ENCODE measurements at places on chromosomes 7 and 10.

GRCh38 chr10:62306663-62307062 lies 38.0 kb upstream of the RTKN2 start:
- DNase-seq, result no peak

DNA sequence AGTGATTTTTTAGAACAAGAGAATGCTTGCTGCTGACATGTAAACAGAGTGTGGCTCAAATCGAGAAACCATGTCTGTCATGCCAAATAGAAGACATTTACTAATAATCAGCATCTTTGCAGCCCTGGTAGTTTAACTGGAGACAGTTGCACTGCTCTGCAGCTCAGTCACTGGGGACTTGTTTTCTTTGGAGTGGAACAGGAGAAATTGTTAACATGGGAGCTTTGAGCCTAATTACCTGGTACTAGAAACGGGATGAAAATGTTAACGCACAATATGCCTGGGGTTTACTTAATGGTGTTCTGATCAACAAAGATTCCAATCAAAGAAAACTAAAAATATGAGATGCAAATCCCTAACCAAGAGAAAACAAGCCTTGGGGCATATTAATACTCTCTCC lies 153.5 kb downstream of the NRP1 start:
- DNase-seq, result no peak

GRCh38 chr7:97015279-97015678 lies 9.4 kb downstream of the DLX5 start:
- DNase-seq, result no peak

GRCh38 chr7:19530261-19530660 lies 178.6 kb downstream of the POLR1F start:
- DNase-seq, result no peak

- no peak for DNase-seq
Observed at GRCh38 chr7:34057956-34058355, 152.6 kb downstream of the BMPER start.

DNA sequence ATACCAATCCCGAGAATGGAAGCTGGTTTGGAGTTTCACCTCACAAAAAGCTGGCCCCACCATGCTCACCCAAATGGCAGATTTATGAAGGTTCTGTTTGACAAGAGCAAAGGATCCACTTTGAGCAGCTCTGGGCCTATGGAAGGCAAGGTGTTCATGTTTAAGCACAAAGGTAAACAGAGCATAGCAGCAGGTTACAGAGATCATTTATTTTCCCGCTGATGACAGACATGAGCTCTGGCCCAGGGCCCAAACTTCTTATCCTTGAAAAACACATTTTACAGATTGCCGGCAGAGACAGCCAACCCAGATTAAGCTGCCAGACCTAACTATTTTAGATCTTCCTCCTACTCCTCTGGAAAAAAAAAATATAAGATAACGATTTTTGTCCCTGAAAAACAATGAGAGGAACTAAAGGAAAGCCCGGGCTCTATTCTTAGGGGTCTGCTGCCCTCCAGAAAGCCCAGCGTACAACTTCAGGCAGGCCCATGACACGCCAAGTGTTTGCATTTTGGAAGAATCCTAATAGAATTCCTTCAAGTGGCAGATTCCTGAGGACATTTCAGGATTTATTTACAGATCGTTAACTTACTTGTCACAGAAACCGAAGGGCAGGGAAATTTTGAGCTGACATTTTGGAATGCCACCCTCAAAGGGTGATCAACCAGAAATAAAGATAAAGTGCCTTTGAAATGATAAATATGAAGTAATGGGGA lies 40.0 kb downstream of the SYPL1 start:
- DNase-seq, result no peak

GRCh38 chr7:96649981-96650380 lies 59.7 kb downstream of the SEM1 start:
- peak; percentile 19 for DNase-seq

DNA sequence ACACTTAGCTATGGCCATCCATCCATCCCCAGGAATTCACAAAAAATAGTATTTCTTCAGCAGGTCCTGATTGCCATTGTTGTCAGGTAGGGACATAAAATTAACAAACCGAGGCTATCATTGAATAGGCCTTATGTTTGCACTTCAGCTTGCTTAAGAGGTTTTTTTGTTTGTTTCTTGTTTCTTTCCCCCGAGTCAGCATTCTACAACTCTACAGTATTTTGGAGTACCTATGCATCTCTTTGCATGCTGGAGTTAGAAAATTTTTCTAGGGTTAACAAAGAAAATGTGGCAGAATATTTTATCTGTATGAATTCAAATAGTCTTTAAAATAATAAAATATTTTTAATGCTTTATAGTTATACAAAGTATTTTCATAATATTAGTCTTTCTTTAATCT lies 26.3 kb downstream of the CHRM2 start:
- no peak for DNase-seq

- DNase-seq, result no peak
Observed at GRCh38 chr7:111730476-111731300, 168.4 kb upstream of the IMMP2L start.

DNA sequence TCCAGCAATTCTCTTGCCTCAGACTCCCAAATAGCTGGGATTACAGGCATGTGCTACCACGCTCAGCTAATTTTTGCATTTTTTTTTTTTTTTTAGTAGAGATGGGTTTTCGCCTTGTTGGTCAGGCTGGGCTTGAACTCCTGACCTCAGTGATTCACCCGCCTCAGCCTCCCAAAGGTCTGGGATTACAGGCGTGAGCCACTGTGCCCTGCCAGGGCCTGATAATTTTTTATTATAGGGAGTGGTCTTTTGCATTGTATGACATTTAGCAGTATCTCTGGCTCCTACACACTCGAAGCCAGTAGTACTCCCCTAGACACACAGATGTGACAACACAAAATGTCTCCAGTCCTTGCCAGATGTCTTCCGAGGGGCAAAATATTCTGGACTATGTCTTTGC lies 124.0 kb downstream of the DKK1 start:
- no peak for DNase-seq

- DNase-seq, result no peak
Observed at GRCh38 chr10:132400041-132400546, 3.1 kb downstream of the PWWP2B start.

DNA sequence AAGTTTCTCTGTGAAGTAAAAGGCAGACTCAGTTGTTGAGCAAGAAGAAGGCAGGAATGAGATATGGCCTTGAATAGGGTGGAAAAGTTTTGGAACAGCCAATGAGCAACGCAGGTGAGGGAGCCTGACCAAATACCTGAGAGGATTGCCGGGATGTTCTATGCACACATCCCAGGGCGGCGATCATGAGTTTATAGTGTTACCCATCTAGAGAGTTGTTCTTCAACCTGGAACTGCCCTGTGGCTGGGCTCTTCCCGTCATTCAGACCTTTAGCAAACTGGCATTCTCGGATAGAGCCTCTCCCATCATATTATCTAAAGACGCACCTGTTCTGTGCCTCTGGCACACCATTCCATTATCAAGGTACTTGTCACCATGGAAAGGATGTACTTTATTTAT lies 103.0 kb upstream of the KIF5B start:
- no peak for DNase-seq

- peak; percentile 63 for DNase-seq
Observed at GRCh38 chr10:34031400-34031799, 696.9 kb upstream of the NRP1 start.

- no peak for DNase-seq
Observed at GRCh38 chr7:49174396-49174795, 250.0 kb downstream of the CDC14C start.

DNA sequence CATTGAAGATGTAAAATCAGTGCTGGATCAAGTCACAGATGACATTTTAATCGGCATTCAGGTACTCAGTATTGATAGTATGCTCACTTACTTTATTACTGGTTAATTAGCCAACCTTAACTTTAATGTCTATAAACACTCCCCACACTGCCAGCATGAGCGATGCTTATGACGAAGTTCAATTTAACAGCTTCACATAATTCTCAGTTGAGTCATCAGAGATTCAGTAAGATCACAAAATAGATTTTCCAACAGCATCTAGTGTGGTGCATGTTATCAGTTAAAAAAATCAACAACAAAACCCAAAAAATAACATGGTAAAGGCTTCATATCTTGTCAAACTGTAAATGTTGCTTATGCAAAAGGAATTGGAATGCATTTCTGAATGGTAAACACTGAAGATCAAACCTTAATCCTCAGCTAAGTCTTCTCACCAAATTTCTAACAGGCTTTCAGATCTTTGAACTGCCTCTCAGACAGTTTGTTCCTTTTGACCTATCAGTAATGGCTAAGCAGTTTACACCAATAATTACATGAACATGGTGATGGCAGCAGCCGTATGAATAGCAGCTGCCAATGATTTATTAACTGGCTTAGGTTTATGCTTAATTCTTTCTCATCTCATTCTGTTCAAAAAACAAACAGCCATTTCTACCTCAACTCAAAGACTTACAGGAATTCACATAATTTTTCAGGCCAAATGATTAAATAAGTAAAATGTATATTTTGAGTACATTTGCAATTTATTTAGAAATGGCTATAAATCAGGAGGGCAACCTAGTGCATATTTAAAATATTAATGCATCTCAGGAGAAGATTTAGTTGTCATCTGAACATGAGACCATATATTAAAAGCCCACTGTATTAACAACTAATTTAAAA lies 98.5 kb downstream of the CABCOCO1 start:
- DNase-seq, result no peak

GRCh38 chr10:3935933-3936359 lies 150.9 kb upstream of the KLF6 start:
- DNase-seq, result no peak

DNA sequence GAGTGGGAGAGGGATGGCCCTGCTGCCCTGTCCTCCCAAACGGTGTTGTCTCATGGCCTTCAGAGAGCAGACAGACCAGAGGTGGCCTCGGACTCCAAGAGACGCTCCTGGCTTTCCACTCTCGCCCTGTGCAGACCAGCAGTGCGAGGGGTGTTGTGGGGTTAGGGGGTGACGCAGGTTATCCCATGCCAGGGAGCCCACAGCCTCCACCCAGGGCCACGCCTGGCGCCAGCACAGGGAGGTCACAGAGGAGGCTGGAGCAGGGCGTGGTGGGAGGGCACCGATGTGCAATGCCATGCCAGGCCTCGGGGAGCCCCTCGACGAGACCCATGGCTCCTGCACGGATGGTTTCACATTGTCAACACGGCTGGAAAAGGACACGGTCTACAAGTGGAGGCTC lies 52.1 kb downstream of the INPP5A start:
- no peak for DNase-seq

- no peak for DNase-seq
Observed at GRCh38 chr10:74882427-74882826, 56.0 kb downstream of the KAT6B start.

DNA sequence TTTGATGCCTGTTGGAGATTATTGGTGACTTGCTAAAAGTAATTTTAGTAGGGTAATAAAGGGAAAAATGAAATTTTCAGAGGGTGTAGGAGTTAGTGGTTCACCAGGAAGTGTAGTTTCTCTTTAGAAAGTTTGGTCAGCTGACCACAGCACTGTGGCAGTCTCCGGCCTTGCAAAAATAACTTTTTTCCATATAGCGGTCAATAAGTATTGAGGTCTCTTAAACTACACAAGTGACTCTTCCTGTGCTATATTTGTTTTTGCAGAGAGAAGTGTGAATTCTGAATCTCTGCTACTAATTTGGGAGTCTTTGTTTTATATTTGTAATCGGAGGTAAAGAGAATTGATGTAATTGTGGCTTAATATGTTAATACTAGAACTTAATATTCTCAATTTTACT lies 24.3 kb downstream of the PTPN12 start:
- DNase-seq, result no peak

- DNase-seq, result no peak
Observed at GRCh38 chr7:155816192-155816508, 3.9 kb upstream of the SHH start.

DNA sequence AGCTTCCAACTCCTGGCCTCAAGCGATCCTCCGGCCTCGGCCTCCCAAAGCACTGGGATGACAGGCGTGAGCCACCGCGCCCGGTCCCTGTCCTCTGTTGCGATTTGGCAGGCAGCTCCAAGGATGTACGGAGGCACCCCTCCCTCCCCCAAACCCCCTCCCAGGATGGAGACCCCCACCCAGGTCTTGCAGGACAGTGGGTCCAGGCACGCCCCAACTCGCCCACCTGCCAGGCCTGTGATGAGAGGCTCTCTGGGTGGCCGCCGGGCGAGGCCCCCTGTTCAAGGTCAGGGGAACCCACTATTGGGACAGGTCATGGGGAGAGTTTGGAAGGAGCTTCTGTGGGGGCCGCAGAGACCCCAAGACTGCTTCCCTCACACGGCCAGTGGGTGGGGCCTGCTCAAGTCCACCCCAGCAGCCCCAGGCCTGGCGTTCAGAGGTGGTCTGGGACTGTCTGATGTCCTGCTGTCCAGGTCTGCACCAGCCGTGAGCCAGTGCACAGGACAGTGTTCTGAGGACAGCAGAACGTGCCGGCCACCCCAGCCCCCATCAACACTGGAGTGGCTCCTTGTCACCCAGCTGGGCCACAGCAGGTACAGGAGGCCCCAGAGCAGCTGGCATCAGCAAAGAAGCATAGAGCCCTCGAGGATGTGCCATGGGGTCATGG lies 2.5 kb downstream of the ADAP1 start:
- DNase-seq, result no peak

GRCh38 chr10:121426307-121426706 lies 171.9 kb downstream of the FGFR2 start:
- no peak for DNase-seq

- no peak for DNase-seq
Observed at GRCh38 chr7:68216051-68216450, 1219.4 kb downstream of the TYW1 start.

GRCh38 chr10:90149563-90149962 lies 448.2 kb downstream of the KIF20B start:
- no peak for DNase-seq

- no peak for DNase-seq
Observed at GRCh38 chr10:21272643-21273399, 252.7 kb downstream of the SKIDA1 start.

- DNase-seq, result no peak
Observed at GRCh38 chr7:55571511-55572377, 558 bp downstream of the VOPP1 start.

DNA sequence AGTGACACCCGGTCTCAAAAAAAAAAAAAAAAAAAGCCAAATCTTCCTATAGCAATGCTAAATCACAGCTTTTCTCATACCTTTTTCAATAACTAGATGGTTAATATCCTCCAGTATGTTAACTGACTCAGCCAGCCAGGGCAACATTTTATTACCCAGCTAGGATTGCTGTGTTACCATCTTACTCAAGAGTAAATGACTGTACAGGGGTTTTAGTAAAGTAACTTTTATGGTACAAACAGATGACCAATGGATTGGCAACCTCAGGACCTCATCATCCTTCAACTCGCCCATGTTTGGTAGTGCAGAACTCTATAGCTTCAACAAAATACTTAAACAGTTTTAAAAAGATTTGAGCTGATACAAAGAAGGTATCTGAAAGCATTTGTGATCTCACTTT lies 59.5 kb downstream of the HBP1 start:
- no peak for DNase-seq

DNA sequence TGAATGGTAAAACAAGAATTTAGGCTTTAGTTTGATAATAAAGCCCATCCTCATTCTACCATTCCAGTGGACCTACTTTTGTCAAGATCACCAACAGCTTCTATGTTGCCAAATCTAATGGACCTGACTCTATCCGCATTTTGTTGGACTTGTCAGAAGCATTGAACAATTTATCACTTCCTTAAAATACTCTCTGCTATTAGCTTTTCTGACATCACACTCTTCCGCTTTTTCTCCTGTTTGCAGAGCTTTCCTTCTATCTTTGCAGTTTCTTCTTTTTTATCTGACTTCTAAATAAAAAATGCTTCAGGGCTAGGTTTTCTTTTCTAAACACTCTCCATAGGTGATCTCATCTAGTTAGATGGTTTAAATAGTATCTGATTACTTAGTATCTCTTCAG lies 42.7 kb upstream of the SMIM30 start:
- DNase-seq, result no peak

All from AG09319 (cell line).